ENCODE measurements at places on chromosomes 11 and 22. TPM values are rescaled to one million over a fixed set of nuclear protein-coding genes. Genes with fewer than 3 reads are reported as not detected.
A peak's percentile ranks its signal among the peaks of the same experiment; 100 is the strongest.

PATZ1 gene
- total RNA-seq, result 37.2 TPM

GRCh38 chr11:13686776-13687175, 18.3 kb downstream of the FAR1 start:
- H3K27ac ChIP-seq, result no peak overlapping the region
- H3K36me3 ChIP-seq, result peaks cover 34% of the 10 kb centered on the region
- H3K4me1 ChIP-seq, result peaks cover 8% of the 10 kb centered on the region
- no peaks in the 10 kb centered on the region for H3K27me3 ChIP-seq
- H3K4me3 ChIP-seq, result no peak overlapping the region

DNA sequence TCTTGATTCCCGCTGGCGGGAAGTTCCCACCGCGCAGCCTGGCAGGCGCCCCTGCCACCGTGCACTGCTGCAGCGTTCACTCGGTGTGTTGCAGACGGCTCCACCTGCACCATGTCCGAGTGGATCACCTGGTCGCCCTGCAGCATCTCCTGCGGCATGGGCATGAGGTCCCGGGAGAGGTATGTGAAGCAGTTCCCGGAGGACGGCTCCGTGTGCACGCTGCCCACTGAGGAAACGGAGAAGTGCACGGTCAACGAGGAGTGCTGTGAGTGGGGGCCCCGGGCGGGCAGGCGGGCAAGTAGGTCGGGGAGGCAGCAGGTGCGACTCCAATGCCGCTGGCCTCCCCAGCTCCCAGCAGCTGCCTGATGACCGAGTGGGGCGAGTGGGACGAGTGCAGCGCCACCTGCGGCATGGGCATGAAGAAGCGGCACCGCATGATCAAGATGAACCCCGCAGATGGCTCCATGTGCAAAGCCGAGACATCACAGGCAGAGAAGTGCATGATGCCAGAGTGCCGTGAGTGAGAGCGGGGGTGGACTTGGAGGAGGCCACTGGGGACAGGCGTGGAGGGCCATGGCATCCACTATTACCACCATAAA, 99.7 kb downstream of the RRAS2 start:
- DNase-seq, result no peak
- H3K4me1 ChIP-seq, result no peaks in the 10 kb centered on the region
- H3K27ac ChIP-seq, result no peak overlapping the region
- H3K27me3 ChIP-seq, result no peaks in the 10 kb centered on the region
- no peak overlapping the region for H3K4me3 ChIP-seq

DNA sequence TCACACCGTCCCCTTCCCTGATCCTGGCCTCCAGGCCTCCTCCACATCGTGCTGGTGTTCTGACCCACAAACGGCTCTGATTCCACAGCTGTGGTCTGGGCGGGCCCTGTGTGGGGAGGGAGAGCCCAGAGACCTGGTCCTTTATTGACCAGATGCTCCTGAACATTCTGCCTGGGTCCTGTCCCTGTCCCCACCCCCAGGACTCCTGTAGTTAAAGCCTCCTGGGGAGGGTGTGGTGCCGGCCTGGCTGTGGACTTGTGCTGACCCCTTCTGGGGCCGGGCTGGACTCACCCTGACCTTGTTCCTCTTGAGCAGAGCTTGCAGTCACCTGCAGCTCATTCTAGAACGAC, 128.7 kb downstream of the CTTN start:
- H3K36me3 ChIP-seq, result no peaks in the 10 kb centered on the region
- H3K4me3 ChIP-seq, result no peak overlapping the region
- no peak overlapping the region for H3K27ac ChIP-seq
- DNase-seq, result no peak
- peaks cover 6% of the 10 kb centered on the region for H3K27me3 ChIP-seq

- DNase-seq, result peak; percentile 57
- H3K36me3 ChIP-seq, result no peaks in the 10 kb centered on the region
- H3K27ac ChIP-seq, result no peak within 1 kb of the TSS
- peaks cover 43% of the 10 kb centered on the region for H3K27me3 ChIP-seq
Measured at GRCh38 chr22:43343262-43343669, at the start of gene SCUBE1. Gene SCUBE1 (minus strand): TSS chr22:43343372. CDS start chr22:43343261, 111 bp downstream.

- peaks cover 10% of the 10 kb centered on the region for H3K36me3 ChIP-seq
- peak; percentile 35 for DNase-seq
- peaks cover 66% of the 10 kb centered on the region for H3K4me1 ChIP-seq
- no peaks in the 10 kb centered on the region for H3K27me3 ChIP-seq
- peak overlapping the region; percentile 64 for H3K27ac ChIP-seq
Measured at GRCh38 chr22:38176170-38176741, 5.4 kb downstream of the PLA2G6 start.

GRCh38 chr11:82859750-82860149, 40.5 kb downstream of the PRCP start:
- H3K4me1 ChIP-seq, result peaks cover 2% of the 10 kb centered on the region
- H3K4me3 ChIP-seq, result no peak overlapping the region
- no peak for DNase-seq

DNA sequence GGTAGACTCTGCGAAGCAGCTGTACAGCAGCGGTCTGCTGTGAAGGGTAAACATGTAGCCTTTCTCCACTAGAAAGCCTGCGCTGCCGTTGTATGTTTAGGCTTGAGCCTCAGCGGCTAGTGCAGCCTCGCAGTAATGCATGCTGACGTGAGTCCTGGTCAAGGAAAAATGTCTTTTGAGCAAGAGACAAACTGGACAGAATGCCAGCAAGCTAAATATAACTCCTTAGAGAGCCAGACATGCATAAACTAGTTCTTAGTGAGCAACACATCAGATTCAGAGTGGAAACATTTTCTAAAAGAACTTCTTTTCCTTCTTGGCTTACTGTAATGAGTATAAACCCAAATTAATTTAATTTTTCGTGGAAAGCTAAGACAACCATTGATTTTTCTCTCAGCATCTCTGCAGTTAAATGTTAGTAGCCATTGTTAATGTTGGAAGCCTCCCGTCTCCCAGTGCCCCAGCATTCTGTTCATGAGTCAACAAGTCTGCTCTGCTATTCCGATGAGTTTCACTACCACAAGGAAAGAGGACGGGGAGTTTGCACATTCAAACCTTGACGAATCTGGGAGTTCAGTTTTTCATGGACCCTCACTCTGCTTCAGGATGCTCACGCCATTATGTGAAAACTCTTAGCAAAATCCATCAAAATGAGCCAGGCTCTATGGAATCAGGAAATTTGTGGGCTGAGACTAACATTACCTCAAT, 51.4 kb downstream of the JAM3 start:
- no peak for DNase-seq
- peaks cover 21% of the 10 kb centered on the region for H3K27me3 ChIP-seq
- peaks cover 6% of the 10 kb centered on the region for H3K4me1 ChIP-seq
- H3K27ac ChIP-seq, result no peak overlapping the region
- H3K36me3 ChIP-seq, result peaks cover 7% of the 10 kb centered on the region
- no peak overlapping the region for H3K4me3 ChIP-seq

- no peaks in the 10 kb centered on the region for H3K36me3 ChIP-seq
- H3K4me1 ChIP-seq, result peaks cover 17% of the 10 kb centered on the region
- no peak overlapping the region for H3K4me3 ChIP-seq
- DNase-seq, result no peak
Measured at GRCh38 chr22:46481386-46481785, 56.0 kb downstream of the CELSR1 start.

GRCh38 chr11:117816846-117817367, 7.6 kb downstream of the FXYD2 start:
- no peaks in the 10 kb centered on the region for H3K36me3 ChIP-seq
- no peaks in the 10 kb centered on the region for H3K27me3 ChIP-seq
- peak overlapping the region; percentile 79 for H3K4me3 ChIP-seq
- peak overlapping the region; percentile 98 for H3K27ac ChIP-seq
- DNase-seq, result no peak

- H3K4me1 ChIP-seq, result no peaks in the 10 kb centered on the region
- no peak for DNase-seq
- no peaks in the 10 kb centered on the region for H3K36me3 ChIP-seq
- H3K27me3 ChIP-seq, result no peaks in the 10 kb centered on the region
- H3K27ac ChIP-seq, result no peak overlapping the region
Measured at GRCh38 chr22:33584152-33584551, 336.1 kb downstream of the LARGE1 start.

- no peaks in the 10 kb centered on the region for H3K27me3 ChIP-seq
- no peaks in the 10 kb centered on the region for H3K4me1 ChIP-seq
- no peak overlapping the region for H3K27ac ChIP-seq
- no peaks in the 10 kb centered on the region for H3K36me3 ChIP-seq
- no peak overlapping the region for H3K4me3 ChIP-seq
Measured at GRCh38 chr11:24511511-24511910, 14.7 kb downstream of the LUZP2 start.

DNA sequence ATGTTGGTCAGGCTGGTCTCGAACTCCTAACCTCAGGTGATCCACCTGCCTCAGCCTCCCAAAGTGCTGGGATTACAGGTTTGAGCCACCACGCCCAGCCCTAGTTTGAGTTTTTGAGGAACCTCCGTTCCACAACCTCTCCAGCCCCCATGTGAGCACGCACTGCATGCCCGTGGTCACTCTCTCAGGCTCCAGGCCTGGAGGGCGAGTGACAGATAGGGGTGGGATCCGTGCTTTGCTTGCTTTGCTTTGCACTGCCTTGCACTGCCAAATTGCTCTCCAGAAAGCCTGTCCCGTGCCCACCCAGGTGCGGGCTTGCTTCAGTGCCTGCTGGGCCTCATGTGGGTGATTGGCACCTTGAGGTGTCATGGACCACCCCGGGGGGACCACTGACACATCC, 29.9 kb downstream of the FGF4 start:
- no peaks in the 10 kb centered on the region for H3K36me3 ChIP-seq
- no peaks in the 10 kb centered on the region for H3K4me1 ChIP-seq
- peaks cover 10% of the 10 kb centered on the region for H3K27me3 ChIP-seq

GRCh38 chr11:15780837-15781236, 575.5 kb downstream of the SOX6 start:
- H3K27ac ChIP-seq, result no peak overlapping the region
- H3K27me3 ChIP-seq, result no peaks in the 10 kb centered on the region
- H3K4me3 ChIP-seq, result no peak overlapping the region
- H3K4me1 ChIP-seq, result no peaks in the 10 kb centered on the region
- H3K36me3 ChIP-seq, result no peaks in the 10 kb centered on the region
- DNase-seq, result no peak

GRCh38 chr11:130381317-130381716, 47.1 kb downstream of the ADAMTS8 start:
- no peak for DNase-seq
- peaks cover 2% of the 10 kb centered on the region for H3K27me3 ChIP-seq

DNA sequence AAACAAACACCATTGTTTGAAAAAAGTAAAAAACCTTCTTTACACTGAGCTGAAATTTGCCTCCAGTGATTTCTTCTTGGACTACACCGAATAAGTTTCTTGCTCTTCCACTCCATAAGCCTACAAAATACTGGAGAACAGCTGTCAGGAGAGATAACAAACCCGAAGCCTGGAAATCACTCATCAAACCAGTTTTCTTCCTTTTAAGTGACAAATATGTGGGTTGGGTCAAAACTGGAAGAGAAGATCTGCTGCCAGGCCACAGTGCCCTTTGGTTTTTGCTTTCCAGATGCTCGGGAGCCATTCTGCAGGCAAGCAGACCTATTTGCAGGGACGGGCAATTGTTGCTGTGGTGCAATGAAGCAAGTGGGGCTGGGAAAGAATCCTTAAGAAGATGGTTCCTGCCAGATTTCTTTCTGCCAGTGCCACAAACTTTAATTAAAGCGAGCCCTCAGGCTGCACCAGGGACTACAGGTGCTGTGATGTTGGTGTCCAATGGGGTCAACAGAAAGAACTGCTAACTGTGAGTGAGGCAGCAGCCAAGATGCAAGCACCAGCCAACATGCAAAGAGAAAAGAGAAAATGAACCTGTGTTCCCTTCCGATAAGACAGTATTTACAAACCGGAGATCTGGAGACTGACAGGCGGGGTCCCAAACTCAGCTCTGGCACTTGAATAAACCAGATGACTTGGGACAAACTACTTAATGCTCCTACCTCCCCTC, 44.8 kb upstream of the SMCO4 start:
- peaks cover 2% of the 10 kb centered on the region for H3K4me1 ChIP-seq
- peaks cover 8% of the 10 kb centered on the region for H3K27me3 ChIP-seq
- no peak for DNase-seq
- H3K27ac ChIP-seq, result no peak overlapping the region
- no peaks in the 10 kb centered on the region for H3K36me3 ChIP-seq

- H3K4me1 ChIP-seq, result peaks cover 30% of the 10 kb centered on the region
- no peaks in the 10 kb centered on the region for H3K36me3 ChIP-seq
- H3K4me3 ChIP-seq, result peak overlapping the region; percentile 88
- peaks cover 2% of the 10 kb centered on the region for H3K27me3 ChIP-seq
Measured at GRCh38 chr11:46242952-46243795, 34.3 kb upstream of the CREB3L1 start.

DNA sequence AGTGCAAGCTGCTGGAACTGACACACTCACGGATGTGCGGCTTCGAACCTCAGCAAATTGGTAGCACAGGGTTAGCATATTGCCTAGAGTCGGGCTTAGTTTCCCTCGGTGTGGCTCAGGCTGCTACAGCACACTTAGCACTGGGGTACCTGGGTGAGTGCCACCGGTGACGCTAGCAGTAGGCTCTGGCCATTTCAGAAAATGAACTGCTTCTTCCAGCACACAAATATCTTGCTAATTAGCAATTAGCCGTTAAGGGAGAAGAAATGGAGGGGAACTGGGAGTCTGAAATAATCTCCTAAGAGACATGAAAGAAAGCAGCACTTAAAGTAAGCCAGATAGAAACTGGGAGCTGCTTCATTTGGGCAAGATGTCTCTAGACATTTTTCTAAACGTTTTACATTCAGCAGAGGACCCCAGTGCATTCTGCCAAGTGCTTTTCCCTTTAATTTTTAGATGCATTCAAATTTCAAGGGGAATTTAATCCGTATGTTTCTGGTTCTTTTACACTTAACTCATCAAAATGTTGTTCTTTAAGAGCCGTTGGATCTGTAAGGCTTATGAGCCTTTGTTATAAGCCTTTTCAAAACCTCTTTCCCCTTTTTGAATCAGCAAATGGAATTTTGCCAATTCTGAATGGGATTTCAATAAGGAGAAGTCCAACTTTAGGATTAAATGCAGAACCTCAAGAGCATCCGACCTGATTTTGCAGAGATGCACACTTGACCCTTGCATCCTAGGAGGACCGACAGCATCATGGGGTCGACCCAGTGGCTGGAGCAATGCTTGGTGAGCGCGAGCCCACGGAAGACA, 708.1 kb downstream of the NTM start:
- H3K4me1 ChIP-seq, result no peaks in the 10 kb centered on the region
- H3K36me3 ChIP-seq, result no peaks in the 10 kb centered on the region
- DNase-seq, result no peak

- no peak overlapping the region for H3K27ac ChIP-seq
- peaks cover 41% of the 10 kb centered on the region for H3K36me3 ChIP-seq
- peaks cover 22% of the 10 kb centered on the region for H3K4me1 ChIP-seq
- no peaks in the 10 kb centered on the region for H3K27me3 ChIP-seq
- H3K4me3 ChIP-seq, result peak overlapping the region; percentile 2
Measured at GRCh38 chr11:73137262-73137943, 4.7 kb downstream of the FCHSD2 start.

All from activated naive CD8-positive, alpha-beta T cell treated with anti-CD3 and anti-CD28 coated beads, Interleukin-2, amount 10 ng/mL, durations not matched to agents 7 days and 5 days (primary cell).